ENCODE measurements at places on chromosomes 7 and 10.

DNA sequence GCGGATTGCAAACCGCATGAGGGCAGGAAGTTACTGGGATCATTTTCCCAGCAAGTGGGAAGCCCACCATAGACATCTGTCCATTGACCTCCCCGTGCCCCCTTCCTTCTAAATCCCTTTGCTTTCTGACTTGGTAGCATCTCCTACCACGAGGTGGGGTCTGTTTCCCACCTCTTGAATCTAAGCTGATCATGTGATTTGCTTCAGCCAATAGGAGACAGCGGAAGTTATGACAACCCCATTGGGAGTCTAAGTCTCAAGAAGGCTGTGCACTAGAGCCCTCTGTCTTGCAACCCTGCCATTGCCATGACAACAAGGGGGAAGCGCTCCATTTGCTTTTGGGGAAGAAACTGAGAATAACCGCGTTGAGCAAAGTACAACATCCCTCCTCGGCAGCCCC lies 39.2 kb upstream of the CARD11 start:
- no peak for DNase-seq

DNA sequence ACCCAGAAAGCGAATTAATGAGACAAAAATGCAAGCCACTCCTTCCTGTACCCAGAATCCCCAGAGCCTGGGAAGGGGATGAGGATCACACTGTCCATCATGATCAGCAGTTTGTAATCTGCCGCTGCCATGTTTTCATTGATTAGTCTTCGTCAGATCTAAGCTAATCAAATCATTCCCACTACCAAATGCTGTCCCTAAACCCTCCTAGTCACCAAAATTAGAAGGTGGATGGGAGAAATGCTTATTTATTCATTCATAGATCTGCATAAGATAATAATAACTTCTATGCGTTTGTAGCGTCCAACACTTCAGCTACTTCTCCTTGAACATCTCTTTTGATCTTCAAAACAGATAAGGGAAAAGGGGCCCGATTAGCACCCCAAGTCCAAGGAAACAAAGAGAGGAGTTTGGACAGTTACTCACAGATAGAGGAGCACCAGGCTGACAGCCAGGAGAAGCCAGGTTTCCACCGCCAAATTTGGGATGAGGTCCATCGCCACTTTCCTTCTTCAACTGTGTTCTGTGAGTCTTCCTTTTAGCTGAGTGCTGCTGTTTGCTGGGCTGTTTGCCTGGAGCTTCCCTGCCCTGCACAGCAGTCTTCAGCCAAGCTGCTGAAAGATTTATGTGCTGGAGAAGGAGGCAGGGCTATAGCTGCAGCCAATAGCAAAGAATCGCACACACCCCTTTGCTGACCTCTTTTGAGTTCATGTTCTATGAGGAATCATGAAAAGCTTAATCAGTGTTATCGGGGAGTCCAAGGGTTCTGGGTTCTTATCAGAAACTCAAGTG lies at the start of gene CYP3A5:
Gene CYP3A5 (minus strand): TSS at position 597 of the 792 bp plus-strand sequence. CDS start 100 bp downstream, at position 497.
- DNase-seq: no peak

GRCh38 chr10:16458166-16458955 lies 21.6 kb downstream of the PTER start:
- DNase-seq: no peak

GRCh38 chr10:68082872-68083271 lies 7.8 kb upstream of the HERC4 start:
- DNase-seq: no peak

DNA sequence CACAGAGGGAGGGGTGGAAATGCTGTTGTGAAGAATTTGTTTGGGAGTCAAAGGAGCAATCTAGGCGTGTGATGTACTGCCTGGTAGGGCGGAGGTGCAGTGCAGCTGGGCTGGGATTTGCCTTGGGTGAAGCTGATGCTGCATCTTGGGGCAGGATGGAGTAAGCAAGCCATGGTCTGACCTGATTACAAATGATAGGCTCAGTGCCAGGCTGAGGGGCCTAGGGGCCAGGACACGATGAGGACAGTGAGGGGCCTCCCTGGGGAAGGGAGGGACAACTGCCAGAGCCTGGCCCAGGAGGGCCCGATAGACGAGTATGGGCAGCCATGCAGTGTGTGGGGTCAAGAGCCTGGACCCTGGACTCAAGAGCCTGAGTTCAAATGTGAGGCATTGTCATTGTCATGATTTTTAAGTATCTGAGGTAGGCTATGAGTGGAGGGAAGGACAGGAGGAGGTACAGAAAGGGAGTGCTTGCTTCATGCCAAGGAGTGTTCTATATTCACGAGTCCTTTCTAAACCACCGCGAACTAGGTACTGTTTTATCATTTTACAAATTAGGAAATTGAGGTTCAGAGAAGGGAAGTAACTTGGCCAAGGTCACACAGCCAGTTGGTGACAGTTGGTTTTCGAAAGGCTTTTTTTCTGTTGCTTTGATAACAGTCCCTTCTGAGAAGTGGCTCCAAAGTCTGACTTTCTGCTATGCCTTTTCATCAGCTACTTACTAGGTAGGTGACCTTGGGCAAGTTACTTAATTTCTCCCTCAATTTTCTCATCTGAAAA lies 29.7 kb downstream of the HIF1AN start:
- no peak for DNase-seq

- DNase-seq: no peak
Observed at GRCh38 chr7:4025694-4026615, 656.1 kb upstream of the FOXK1 start.

DNA sequence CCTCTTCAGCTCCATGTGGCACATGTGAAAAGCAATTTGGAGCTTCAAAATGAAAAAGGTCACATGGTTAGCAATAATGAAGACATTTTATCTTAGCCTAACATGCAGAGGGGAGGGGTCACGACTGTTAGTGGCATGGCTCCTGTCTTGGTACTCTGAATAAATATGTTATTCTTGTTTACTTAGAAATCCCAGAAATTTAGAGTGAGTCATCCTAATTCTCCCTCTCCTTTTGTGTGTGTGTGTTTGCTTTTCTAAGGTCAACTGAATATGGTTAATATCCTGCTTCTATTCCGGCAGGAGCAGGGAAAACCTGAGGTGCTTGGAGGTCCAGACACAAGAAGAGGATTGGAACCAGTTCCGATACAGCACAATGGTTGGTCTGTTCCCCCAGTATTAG lies 17.6 kb downstream of the BCCIP start:
- DNase-seq: no peak

DNA sequence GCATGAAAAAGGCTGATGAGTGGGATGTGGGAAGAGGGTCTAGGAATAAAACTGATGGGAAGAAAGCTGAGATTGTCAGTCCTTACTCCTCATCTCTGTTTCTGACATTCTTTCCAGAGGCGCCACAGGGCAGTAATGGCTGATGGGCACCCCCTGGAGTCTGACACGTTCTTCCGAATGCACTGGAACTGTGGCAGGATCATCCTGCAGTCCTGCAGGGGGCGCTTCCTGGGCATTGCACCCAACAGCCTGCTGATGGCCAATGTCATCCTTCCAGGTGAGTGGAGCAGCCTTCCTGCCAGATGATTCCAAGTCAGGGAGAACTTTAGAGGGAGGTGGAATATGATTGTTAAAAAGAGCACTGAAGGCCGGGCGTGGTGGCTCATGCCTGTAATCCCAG lies 4.8 kb downstream of the FSCN3 start:
- DNase-seq: peak; percentile 40

GRCh38 chr7:91383053-91383904 lies 119.0 kb downstream of the FZD1 start:
- DNase-seq: no peak

DNA sequence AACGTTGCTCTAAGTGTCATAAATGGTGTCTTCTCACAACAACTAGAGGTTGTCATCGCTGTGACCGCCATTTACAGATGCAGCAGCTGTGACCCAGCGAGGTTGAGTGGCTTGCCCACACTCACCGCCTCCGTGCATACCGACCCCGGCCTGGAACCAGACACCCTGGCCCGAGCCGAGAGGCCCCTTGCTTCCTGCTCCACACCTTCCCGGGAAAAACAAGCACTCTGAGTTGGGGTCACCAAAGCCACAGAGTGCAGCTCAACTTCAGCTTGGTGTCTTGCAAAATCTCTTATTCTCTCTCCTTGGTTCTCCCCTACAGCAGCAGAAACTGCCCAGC lies 115.7 kb upstream of the PPP2R2D start:
- DNase-seq: no peak

GRCh38 chr10:61902445-61903220 lies 1.1 kb downstream of the ARID5B start:
- no peak for DNase-seq

- DNase-seq: no peak
Observed at GRCh38 chr10:31490858-31491504, 172.0 kb downstream of the ZEB1 start.

DNA sequence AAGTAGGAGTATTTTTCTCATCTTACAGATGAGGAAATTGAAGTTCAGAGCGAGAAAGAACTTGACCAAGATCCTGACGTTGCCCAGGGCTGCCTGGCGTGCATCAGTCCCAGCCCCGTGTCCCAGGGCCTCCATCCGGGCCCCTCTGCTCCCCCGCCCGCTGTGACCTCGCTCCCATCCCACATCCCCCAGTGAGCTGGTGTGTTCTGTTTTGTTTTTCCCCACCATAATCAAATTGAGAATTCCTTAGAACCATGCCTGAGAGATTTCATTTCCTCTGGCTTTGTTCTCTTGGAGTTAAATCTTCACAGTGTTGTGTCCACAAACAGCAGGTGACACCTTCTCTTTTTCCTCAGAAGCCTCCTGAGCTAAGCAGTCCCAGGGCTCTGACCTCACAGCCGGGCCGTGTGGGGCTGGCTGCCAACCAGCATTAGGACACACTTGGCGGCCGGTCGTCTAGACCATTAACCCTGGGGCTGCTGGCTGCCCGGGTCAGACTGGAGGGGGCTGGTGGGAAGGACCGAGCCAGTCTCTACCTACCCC lies 44.3 kb downstream of the PFKP start:
- no peak for DNase-seq

DNA sequence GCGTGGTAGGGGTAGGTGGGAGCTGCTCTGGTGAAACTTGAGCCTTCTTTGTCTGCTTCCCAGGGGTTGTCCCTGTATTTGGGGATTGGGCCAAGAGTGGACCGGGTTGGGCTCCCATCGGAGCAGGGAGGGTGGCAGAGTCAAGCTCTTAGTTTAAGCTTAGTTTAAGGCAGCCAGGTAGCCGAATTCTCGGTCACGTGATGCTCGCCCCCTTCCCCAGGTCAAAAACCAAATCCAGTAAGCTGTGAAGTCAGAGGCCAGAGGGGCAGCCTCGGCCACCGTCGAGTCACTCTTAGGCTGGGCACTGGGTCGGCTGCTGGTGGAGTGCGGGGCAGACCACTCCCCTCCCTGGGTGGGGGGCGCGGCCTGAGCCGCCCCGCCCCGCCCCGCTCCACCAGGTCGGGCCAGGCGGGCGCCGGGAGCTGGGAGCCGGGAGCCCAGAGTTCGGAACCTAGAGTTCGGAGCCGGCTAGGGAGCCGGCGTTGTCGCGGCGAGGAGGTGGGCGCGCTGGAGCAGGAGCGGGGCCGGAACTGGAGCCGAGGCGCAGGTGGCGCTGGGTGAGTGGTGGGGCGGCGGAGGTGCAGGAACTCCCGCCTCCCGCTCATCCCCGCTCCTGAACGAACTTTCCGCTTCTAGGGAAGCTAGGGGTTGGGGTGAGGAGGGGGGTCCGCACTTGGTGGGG lies 2.8 kb upstream of the LZTS2 start:
- DNase-seq: peak; percentile 68

DNA sequence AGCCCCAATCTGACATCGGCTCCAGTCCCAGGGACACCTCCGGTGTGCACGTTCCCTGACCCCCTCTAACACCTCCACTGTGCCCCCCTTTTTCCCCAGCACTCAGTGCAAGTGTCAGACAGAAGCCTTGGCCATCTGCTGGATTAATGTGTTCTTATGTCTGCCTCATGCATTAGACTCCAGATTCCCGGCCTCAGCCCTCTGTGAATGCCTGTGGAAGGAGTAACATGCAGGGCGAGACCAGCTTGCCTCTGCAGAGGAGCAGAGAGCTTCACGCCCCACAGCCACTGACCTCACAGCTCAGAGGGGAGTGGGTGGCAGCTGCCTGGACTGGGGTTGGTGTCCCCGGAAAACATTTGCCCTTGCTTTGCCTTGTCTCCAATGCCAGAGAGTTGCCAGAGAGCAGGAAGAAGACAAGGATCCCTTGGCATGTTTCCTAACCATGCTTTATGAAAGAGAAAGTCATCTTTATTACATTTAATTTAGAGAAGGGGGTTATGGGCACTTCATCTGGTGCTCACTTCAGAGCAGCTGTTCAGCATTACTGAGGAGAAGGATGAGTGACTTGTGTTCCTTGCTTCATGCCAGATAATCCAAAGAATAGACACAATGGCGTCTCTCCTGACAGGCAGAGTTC lies 91.6 kb upstream of the CXCL12 start:
- no peak for DNase-seq

- no peak for DNase-seq
Observed at GRCh38 chr7:19665399-19666008, 43.3 kb downstream of the POLR1F start.

DNA sequence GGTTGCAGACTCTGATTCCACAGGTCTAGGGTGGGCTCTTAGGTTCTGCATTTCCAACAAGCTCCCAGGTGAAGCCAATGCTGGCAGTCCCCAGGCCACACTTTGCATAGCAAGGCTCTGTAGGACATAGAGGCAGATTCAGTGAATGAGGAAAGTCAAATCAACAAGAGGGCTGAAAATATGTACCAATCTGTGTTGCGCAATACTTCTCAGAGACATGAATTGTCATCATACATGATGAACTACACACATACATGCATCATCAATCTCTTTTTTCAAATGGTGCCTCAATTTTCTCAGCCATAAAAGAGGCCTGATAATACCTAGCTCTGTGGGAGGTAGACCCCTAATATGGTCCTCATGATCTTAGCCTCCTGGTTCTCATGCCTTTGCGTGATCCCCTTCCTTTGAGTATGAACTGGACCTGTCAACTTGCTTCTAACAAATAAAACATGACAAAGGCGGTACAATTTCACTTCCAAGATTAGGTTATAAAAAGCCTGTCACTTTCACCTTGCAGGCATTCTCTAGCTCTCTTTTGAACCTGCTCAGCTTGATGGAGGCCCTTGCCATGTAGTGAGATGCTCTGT lies 49.0 kb downstream of the PIK3CG start:
- no peak for DNase-seq

DNA sequence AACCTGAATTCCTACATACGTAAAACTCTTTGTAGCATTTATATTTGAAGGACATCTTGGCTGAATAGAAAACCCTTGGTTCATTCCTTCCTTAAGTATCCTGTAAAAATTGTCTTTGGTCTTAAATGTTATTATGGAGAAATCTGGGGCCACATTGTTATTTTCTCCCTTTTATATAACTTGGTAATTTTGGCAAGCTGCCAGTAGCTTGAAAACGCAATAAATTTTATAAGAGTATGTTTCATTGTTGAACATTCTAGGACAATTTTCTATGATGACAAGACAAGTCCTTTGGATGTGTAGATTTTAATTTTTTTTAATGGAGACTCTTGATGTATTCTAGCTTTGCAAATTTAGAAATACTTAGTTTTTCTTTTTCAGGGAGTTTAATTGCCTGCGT lies 191.9 kb downstream of the ABCA13 start:
- no peak for DNase-seq

DNA sequence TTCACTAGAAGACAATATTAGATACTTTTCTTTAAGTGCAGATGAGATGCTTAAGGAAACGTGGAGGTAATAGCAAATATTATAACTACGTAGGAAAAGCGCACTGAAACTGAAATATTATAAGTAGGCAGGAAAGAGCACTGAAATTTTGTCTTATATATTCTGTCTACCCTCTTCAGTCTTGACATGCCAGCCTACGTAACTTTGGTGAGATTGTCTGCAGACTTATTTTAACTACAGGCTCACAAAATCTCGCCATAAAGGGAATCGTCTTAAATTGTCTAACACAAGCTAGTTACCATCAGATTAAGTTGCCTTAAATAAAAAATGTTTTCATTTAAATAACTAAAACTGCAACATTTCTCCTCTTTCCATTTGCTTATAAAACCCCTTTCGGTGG lies 280.1 kb upstream of the PTER start:
- DNase-seq: no peak
